ENCODE measurements at places on chromosomes 3 and 15.

DNA sequence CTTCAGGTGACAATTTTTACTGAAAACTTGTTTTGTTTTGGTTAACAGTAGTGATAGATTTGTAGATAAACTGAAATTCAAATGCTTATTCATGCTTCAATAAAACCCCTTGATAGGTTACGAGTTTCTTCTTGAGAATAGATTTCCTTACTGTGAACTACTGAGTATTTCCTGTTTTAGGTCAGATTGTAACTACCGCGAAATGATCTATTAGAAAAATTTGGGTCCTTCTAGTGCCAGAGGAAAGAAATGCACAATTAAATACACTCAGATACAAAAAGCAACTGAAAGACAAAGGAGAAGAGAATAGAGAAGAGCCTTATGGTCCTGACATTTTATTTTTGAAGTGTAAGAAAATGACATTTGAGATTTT is 251.7 kb upstream of the TBL1XR1 start:
- no peak for DNase-seq

DNA sequence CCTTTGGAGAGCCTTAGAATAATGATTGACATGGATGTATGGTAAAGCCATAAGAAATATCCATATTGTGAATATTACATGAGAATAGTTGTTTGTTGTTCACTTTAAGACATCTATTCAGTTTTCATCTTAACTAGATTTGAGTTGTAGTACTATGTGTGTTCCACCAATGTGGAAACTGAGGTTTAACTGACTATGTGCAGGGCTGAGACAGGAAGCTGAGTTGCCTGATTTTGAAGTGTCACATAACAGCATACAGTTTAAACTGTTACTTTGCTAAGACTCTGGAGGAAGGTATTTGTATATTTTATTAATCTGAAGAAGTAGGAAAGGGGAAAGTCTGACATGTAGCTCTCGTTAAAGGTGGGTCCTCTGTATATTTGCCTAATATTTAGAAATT is 2.1 kb downstream of the ECT2 start:
- DNase-seq, result no peak

- DNase-seq, result peak; percentile 21
Measured at GRCh38 chr3:43691120-43691995, 620 bp downstream of the ABHD5 start.

DNA sequence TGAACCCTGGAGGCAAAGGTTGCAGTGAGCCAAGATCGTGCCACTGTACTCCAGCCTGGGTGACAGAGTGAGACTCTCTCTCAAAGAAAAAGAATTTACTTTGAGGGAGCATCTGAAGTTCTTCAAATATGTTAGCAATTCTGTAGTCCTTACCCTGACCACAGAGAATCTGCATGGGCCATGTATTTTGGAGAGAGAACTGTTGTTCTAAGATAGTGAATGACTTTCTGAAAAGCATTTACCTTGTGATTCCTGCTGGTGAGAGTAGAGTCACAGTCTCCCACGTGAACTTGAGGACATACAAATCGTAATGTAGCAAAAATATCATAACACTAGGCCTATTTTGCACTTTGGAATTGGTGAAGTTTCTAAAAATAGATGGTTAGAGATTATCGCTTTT is 3.9 kb downstream of the BRK1 start:
- DNase-seq, result no peak

GRCh38 chr3:194103505-194103904 is 32.4 kb upstream of the HES1 start:
- DNase-seq, result no peak

DNA sequence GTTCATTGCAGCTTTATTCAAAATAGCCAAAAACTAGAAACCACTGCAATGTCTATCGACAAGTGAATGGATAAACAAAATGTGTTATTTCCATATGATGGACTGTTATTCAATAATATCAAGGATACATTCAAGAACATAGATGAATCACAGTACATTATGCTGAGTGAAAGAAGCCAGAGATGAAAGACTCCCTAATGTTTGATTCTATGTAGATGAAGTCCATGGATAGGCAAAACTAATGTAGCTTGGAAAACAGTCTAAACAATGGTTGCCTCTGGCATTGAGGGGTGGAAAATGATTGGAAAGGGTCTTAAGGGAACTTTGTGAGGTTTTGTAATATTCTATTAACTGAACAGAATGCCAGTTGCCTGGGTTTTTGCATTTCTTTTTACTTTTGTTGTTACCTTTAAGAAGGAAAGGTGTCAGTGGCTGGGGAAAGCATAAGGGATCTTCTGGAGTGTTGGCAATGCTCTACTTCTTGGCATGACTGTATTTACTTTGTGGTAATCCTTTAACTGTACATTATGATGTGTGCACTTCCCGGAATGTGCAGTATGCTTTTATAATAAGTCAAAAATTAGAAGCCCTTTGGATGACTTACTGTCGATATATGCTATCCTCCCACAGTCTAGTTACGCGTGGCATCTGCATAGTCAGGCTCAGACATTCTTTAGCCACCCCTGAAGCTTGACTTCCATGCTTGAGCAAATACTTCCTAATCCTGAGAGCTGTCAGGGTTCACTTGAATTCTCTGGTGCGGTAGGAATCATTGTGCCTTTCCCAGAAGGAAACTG is 20.5 kb upstream of the ATP10A start:
- no peak for DNase-seq

GRCh38 chr3:168113848-168114247 is 18.1 kb upstream of the GOLIM4 start:
- no peak for DNase-seq

GRCh38 chr3:112687211-112687610 is 46.3 kb upstream of the CCDC80 start:
- DNase-seq, result no peak

DNA sequence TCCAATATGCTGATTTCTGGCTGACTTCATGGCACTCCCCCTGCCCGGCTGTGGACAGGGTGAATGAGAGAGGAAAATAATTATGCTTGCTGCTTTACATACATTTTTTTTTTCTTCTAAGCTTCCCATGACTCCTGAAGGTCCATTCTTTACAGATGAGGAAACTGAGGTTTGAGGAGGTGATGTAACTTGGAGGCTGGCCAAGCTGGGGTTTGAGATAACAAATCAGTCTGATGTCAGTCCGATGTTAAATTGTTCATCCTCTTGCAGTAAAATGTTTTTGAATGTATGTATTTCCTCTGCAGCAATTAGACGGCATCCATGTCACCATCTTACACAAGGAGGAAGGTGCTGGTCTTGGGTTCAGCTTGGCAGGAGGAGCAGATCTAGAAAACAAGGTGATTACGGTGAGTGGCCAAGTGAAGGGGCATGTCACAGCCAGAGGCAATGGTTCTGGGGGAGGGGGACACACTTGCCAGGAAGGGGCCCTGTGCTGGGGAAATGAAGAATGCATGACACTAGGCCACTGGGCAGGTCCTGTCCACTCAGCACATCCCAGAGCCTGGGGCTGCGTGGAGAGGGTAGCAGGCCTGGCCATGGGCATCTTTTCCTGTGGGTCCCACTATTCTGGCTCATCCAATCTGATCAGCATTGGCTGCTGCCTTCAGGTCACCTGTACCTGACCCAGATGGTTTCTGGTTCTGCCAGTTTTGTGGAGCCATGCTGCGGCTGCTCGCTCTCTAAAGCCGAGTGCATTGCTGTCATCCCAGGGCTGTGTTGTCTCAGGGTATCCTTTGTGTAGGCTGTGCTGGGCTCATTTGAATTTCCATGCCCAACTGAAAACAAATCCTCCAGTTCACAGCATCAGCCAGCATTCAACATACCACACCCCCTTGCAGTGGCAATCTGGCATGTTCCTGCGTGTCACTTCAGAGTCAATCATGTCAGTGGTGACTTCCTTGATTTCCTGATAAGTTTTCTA is 20.4 kb downstream of the STARD5 start:
- DNase-seq, result no peak

DNA sequence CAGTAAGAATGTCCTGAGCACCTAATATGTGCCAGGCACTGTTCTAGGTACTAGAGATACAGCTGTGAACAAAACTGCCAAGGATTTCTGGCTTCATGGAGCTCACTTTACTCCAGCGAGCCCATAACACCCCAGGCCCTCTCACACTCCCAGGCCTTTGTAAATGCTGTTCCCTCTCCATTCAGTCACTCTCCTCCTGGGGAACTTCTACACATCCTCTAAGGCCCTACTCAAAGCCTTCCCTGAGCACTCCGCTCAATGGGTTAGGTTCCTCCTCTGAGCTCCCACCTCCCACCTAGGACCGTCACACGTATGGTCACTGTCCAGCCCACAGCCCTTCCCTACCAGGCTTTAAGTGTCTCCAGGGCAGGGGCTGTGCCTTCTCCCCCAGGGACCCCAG is 27.2 kb downstream of the SEMA7A start:
- no peak for DNase-seq

GRCh38 chr3:47082519-47082918 is 81.4 kb downstream of the SETD2 start:
- no peak for DNase-seq

- DNase-seq, result no peak
Measured at GRCh38 chr3:127170814-127171213, 22.1 kb upstream of the PRR23E start.

GRCh38 chr3:18211116-18211515 is 214.0 kb downstream of the SATB1 start:
- no peak for DNase-seq

- no peak for DNase-seq
Measured at GRCh38 chr15:62788224-62788623, 254.3 kb upstream of the TPM1 start.

- no peak for DNase-seq
Measured at GRCh38 chr15:81492969-81493645, 119.1 kb upstream of the TMC3 start.

DNA sequence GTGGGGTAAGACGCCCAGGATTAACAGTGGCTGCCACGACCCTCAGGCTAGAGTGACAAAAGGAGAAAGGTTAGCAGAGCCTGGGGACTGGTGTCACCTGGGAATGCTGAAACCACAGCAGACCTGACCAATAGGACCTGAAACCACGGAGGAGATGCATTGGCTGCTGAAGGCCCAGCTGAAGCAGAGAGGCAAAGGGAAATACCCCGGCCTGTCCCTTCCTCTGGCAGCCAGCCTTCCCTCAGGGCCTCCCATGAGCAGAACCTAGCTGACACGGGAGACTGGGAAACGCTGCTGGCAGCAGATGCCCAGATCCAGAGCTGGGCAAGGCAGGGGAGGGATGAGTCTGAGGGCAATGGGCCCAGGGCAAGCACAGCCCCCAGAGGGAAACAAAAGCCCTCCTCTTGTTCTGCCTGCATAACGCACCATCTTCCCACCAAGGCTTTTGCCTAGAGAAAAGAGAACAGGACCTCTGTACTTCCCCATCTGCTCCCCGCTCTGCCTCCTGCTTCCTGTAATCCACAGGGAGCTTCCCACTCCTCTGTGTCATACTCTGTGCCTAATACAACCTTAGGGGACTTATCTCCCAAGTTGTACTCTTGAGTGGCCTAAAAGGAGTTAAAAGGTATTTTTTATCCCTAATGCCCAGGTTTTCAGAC is 216.2 kb downstream of the ABHD5 start:
- DNase-seq, result no peak

DNA sequence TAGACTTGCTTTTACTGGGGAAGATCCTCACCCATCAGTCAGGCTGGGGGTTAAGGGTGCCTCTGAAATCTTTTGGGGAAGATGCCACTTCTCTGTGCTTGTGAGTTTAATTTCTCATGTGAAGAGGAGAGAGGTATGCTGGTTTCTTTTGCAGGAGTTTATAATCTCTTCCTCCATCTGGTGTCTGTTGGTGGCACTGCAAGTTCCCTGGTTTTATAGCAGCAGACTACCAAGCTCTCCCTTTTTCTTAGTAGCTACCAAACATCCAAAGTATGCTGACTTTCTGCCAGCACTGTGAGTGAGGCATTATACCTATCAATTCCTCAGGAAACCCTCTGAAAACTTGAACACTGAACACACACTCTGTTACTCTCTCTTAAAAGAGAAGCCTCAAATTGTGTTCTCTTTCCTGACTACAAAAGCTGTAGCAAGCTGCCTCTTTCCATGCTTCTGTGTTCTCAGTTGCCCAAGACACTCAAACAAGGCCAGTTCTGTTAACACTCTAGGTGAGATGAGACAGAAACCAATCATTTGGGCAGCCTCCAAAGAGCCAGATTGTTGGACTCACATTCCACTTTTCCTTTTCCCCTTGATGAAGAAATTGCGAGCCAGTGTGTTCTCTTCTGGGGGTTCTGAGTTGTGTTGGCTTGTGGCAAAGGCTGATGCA is 299.5 kb downstream of the GAP43 start:
- no peak for DNase-seq

DNA sequence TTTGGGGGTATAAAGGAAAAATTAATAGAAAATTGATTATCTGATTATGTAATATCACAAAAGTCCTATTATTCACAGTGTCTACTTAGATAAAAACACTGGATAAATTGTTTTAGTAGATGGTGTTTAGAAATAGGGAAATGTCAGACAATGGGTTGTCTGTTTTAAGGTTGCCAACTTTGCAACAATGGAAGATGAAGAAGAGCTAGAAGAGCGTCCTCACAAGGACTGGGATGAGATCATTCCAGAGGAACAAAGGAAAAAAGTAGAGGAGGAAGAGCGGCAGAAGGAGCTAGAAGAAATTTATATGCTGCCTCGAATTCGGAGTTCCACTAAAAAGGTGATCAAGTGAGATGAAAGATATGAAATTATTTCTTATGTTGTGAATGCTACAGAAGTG is 84.0 kb downstream of the CHD2 start:
- DNase-seq, result no peak

DNA sequence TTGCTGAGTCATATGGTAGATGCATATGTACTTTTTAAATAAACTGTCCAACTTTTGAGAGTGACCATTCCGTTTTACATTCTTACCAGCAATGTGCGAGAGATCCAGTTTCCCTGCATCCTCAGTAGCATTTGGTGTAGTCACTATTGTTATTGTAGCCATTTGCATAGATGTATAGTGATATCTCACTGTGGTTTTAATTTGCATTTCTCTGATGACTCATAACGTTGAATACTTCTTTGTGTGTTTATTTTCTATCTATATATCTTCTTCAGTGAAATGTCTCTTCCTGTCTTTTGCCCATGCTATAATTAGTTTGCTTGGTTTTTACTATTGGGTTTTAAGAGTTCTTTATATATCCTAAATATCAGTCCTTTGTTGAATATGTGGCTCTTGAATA is 255.7 kb upstream of the GRM7 start:
- no peak for DNase-seq

DNA sequence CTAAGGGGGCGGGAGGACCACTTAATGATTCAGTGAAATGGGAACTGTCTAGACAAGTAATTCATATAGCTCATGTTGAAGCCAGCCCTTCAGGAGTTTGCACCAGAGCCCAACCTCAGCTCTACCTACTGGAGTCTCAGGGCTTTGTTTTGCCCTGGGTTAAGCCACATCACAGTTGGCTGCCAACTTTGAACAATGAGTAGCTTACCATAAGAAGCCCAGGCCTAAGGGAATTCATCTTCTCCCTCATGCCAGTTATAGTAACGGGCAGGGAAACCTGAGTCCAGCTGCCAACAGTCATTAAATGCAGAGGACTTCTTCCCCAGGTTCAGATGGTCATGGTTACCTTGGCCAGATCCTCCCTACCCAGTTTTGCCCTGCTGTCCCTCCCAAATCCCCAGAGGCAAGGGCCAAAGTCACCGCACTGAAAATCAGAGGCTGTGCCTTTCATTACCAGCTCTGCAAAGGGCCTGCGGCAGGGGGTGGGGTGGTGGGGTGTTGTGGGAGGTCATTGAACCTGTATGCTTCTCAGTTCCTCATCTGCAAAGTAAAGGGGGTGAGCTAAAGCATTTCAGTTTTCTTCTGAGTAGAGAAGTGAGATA is 302.2 kb upstream of the NR2E3 start:
- DNase-seq, result no peak

- DNase-seq, result no peak
Measured at GRCh38 chr3:171163101-171164066, 136.9 kb upstream of the SLC2A2 start.

All from T-helper 9 cell (primary cell).